NCI-H446 (cell line): ENCODE measurements at places on chromosomes 7 and 10.

DNA sequence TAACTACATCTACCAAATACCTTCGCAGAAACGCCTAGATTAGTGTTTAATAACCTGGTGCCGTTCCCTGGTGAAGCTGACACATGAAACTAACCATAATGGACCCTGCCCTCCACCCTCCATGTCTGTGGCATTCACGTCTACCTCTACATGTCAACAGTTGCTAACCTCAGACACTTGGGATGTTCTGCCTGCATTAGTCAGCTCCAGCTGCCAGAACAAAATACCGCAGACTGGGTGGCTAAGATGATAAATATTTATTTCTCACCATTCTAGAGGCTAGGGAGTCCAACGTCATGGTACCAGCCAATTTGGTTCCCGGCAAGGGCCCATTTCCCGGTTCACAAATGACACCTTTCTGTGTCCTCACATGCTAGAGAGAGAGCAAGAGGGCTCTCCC is 118.5 kb upstream of the CHST15 start:
- no peak for DNase-seq

DNA sequence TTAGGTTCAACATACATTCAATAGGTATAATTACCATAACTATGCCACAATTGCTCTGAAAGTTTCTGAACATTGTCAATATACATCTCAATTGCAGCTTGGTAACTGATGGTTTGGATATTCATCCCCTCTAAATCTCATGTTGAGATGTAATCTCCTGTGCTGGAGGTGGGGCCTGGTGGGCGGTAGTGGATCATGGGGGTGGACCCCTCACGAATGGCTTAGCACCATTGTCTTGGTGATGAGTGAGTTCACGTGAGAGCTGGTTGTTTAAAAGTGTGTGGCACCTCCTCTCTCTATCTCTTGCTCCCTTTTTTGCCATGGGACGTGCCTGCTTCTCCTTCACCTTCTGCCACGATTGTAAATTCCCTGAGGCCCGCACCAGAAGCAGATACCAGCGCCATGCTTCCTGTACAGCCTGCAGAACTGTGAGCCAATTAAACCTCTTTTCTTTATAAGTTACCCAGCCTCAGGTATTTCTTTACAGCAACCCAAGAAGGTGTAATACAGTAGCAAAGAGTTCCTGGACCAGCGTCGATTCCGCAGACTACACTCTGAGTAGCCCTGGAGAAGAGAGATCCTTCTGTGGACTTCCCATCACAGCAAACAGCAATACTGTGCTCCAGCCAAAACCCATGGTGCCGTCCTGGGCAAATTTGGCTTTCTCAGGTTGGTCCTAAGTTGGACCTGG is 83.8 kb upstream of the GRB10 start:
- no peak for DNase-seq

DNA sequence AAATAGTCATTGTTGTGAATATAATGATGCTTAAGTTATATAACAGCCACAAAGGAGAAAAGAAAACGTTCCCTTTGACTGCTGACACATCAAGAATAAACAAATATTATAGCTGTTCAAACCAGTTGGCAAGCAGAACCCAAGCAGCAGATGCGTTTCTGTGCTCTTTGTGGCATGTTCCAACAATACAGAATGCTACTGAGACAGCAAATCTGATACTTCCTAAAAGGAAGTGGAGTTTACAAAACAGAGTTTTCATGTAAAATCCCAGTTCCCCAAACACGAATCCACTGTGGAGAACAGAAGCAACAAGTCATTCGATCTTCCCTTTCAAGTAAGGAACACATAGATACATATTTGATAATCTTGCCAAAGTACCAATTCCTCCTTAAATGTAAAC is 170.9 kb upstream of the ASAH2 start:
- DNase-seq = no peak

DNA sequence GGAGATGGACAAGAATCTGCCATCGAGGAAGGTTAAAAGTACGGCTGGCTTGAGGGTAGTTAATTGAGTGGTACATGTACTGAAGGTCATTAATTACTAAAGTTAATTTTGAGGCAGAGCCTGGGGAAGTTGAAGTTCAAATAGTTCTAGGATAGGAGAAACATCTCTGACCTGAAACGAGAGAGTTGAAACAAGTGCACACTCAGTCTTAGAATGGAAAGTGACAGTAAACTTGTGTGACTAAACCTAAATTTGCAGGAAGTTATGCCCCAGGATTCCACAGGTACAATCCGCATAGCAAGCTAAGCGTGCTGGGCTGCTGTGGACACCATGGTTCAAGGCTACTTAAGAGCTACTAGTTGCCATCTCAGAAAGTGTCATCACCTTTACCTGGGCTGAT is 209.9 kb downstream of the CHCHD3 start:
- DNase-seq = no peak

DNA sequence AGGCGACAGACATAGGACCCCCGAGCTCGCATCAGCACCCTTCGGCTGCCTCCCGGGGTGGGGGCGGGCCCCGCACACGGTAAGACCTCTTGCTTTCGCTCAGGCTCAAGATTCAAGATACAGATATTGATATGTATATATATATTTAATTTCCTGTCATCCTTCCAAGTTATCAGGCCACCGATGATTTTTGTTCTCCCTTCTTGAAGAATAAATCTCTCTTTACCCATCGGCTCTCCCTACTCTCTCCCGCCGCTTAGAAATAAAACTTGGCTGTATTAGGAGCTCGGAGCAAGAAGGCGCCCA is 603 bp downstream of the ADRA2A start:
- DNase-seq = no peak

DNA sequence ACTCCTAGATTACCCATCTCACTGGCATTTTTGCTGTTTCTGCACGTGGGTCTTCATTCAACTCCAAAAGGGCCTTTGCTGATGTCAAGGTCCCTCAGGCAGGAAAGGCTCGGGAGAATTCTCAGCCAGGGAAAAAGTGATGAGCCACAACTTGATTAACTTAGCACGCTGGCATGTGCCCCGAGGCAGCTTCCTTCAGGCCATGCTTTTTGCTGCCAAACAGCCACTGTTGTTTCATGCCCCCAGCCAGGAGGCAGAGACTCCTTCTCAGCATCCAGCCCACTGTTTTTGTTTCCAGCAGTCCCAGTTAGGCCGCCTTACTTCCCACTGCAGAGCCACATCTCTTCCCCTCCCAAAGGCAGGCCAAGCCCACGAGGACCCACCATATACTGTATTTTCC is 266.5 kb upstream of the YAE1 start:
- no peak for DNase-seq

DNA sequence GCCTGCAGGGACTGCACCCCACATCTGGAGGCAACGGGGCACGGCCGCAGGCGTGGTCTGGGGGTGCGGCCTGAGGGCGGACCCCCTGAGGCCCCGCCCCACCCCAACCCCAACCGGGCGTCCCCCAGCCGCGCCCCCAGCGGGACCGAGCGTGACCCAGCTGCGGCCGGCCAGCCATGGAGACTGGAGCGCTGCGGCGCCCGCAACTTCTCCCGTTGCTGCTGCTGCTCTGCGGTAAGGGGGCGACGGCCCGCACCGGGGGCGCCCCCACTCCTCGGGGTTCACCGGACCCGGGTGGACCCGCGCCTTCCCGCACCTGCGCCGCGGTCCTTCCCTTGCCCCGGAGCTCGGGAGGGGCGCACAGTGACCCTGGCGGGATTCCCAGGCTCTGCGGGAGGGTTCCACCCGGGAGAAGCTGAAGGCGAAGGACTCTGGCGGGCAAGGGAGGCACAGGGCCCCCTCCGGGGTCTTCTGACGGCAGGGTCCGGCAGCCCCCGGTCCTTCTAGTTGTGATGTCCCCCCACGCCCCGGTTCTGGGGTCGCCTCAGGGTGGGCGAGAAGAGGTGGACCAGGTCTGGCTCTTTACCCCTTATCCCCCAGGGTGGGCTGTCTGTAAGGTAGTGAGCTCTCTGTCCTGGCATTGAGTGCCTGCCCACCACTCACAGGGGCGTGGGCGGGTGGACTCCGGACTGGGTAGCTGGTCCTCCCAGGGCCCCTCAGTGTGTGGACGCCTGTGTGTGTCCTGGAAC is at the start of gene RAMP3:
RAMP3 (plus strand) TSS at position 139 of the 749 bp plus-strand sequence; CDS start at position 177, 38 bp downstream.
- DNase-seq = no peak

GRCh38 chr7:2982831-2983230 is 60.8 kb downstream of the CARD11 start:
- no peak for DNase-seq

GRCh38 chr7:142478479-142479220 is 220.8 kb upstream of the PRSS58 start:
- peak; percentile 44 for DNase-seq

DNA sequence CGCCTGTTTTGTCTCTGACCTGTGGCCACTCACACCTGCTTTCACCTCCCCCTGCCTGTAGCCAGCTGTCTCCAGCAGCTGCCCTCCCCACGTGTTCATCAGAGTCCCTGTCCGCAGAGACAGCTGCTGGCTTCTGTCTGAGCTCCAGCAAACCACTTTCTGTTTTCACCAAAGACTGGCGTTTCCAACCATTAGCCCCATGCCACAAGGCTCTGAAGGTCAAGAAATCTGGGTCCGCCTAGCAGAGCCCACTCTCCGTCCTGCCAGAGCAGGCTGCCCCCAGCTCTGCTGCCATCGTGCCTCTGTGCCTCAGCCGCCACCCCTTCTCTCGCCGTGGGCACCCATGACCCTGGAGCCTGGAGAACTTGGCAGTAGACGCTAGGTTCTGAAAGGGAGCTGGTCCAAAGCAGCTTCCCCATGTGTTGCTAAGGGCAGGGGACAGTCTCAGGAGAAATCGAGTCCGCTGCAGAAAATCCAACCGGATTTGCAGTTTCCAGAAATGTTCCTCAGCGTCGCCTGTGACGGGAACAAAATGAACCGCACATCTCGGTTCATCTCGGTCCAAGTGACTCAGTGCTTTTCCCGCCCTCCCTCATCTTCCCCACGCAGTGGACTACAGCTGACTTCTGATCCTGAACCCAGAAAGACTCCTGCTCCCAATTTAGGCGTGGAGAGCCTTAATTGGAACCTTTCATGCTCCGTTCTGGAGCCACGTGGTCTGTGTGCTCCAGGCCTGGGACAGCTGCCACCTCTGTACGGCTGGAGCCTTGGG is 28.0 kb downstream of the TMEM120A start:
- DNase-seq = no peak

DNA sequence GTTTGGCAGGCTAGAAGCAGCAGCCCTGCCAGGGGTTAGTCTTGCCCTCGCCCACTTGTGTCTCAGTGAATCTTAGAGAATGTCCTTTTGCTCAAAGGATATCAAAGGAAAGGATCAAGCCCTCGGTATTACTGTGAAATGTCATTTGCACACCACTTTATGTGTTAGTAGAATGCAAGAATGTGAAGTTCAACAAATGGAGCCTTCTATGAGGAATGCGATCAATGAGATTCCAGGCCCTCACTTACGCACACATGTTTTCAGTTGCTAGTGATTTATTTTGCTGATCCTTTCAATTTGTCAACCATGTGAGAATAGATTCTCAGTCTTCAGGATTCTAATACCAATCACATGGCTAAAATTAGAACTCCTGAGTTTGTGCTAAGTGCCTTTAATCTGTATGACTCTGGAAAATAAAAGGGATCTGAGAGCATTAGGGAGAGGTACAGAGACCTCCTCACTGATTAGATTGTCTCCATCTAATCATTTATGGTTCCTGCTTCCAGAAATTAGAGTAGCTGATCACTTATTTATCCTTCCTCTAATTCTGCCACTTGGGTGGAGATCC is 123.0 kb upstream of the SP4 start:
- no peak for DNase-seq
